Activated CD4-positive, alpha-beta T cell treated with anti-CD3 and anti-CD28 coated beads, Interleukin-2, Interleukin-6, amounts not matched to agents 100 ng/mL and 50 ng/mL, durations not matched to agents 16 hours and 8 hours (primary cell): ENCODE measurements at places on chromosomes 5 and 9.

DNA sequence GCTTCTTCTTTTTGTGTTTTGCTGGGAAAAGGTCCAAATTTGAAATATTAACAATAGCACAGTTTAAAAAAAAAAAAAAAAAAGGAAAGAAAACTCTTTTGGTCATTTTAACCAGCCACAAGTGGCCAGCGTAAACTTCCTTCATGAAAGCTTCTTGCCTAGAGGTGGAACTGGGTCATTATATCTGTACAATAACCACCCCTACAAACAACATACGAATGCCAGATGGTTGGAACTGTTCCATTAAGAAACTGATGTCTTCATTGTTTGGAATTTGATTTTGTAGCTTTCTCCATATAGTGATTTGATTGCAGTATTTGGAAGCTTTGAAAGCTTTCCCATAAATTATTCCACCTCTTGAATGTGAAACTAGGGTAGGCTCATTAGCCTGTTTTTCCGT lies 18.3 kb upstream of the LPAR1 start:
- DNase-seq = no peak

DNA sequence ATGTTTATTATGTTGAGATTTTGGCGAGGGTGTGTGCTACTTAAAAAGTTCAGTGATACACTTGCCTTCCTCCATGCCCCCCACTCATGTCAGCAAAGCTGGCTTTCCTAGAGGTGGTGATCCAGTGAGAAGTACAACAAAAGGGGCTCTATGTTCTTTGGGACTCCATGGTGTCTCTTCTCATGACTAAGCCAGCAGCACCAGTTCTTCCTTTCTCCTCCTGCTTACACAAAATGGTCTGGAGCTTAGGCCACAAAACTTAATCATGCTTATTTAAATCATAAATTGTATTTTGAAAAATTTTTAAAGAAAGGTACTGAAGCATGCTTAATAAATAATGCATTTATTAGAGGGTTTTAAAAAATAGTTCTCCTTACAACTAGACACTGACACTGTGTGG lies 22.4 kb downstream of the MOCS2 start:
- DNase-seq = no peak

GRCh38 chr5:144547098-144547499 lies 376.4 kb downstream of the KCTD16 start:
- DNase-seq = no peak

DNA sequence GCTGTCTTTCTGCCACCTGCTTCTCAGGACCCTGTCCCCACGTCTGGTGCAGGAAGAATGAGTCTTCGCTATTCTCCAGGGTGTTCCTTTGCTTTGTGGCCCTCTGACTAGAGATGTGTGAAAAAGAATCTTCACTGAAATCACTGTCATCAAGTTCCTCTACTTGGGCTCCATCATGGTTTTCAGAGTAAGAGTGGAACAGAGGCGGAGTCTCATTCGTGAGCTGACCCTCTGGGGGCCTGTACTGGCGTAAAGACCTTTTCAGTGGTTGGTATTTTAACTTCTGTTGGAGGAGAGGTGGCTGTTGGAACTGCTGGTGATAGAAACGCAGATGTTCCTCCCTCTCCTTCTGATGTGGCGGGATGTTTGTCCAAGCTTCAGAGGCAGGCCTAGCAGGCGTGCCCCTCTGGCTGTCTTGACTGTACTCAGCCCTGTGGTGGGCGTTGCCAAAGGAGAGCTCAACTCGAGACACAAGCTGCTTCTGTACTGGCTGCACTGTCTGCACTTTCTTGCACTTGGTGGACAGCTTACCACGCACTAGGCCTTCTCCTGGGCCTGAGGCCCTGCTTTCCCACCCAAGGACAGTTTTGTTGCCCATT lies 72.0 kb downstream of the KIF24 start:
- no peak for DNase-seq

GRCh38 chr5:152051499-152052454 lies 127.1 kb upstream of the GLRA1 start:
- DNase-seq = no peak

DNA sequence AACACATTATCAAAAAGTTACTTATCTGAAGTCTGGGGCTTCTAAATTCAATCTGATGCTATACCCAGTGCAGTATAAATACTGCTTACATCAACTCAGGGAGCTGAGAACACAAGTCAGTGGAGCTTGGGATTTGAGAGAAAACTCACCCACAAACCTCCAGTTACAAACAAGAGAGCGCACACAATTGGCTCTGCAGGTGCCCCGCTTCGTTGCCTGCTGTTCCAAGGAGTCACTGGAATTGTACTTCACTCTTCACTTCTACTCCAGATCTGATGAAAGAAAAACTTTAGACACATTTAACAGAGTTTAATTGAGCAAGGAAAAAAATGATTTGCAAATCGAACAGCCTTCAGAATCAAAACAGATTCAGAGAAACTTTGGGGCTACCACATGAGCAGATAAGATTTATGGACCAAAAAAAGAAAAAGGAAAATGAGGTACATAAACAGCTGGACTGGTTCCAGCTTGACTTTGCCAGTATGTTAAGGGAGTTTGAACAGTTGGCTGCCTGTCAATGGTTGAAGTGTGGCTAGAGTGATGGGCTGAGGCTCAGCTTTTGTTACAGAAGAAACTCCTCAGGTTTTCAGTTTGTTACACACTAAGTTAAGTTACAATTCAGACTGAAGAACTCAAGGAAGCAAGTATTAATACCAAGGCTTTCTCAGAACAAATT lies 156.6 kb downstream of the AOPEP start:
- DNase-seq = no peak

- DNase-seq = peak; percentile 47
Measured at GRCh38 chr9:120402741-120403542, 177.0 kb downstream of the CDK5RAP2 start.
